ENCODE measurements at places on chromosomes 5 and 9.

DNA sequence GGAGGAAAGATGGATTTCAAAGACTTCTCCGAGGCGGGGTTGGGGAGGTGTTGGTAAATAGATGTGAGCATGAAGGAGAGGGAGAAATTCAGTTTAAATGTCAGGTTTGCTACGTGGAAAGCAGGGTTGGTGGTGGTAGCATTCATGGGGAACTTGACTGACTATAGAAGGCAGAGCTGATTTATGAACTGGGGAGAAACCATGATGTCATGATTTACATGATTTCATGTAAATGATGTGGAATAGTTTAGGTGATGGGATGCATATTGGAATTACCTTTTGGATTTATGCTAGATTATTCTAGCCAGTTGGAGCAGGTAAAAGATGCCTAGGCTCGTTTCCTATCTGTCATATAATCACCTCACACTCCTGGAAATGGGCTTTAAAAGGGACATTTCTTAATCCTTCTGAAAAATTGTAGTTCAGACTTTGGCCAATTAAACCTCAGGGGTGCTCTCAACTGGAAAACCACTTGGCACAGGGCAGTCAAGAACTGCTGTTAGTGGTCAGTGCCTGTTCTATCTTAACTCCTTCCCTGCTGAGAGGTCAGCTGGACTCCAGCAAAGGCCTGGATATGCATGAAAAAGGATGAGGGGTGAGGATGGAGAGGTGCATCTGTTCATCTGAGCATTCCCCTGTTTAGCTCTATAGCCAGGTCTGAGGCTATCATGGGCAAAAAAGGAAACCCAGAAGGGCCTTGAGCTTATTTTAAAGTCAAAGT is 50.1 kb upstream of the BASP1 start:
- no peak for DNase-seq

GRCh38 chr5:87151547-87151946 is 116.1 kb upstream of the RASA1 start:
- no peak for DNase-seq

GRCh38 chr5:11904265-11904906 is at the start of gene CTNND2:
Gene CTNND2, minus strand, starts transcription at chr5:11904446. Its CDS starts 593 bp downstream, at chr5:11903853.
- DNase-seq: no peak

- DNase-seq: peak; percentile 32
Measured at GRCh38 chr9:89309608-89310474, 1.2 kb upstream of the CKS2 start.

DNA sequence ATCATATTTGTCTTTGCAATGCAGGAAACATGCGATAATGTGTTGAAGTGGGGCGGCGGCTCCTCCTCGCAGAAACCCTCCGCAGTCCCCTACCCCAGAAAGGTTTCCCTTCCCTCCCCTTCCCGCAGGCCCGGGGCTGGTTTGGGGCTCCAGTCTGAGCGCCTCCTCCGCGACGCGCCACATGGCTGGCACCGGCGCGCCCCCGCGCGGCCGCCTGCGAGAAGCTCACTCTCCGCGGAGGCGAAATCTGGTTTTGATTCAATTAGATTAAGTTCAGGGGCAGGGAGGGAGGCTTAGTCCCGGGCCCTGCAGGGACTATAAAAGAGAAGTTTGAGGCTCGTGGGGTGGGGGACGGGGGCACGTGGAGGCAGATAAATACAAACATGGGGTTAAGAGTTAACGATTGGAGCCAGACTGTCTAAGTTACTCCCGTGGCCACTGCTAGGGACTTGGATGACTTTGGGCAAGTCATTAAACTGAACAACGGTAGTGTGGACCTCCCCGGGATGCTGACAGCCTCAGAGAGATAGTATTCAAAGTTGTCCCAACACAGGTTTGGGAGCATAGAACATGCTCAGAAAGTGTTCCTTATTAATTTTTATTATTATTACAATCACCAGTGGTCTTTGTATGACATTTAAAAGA is 69.4 kb downstream of the MSX2 start:
- DNase-seq: peak; percentile 17

DNA sequence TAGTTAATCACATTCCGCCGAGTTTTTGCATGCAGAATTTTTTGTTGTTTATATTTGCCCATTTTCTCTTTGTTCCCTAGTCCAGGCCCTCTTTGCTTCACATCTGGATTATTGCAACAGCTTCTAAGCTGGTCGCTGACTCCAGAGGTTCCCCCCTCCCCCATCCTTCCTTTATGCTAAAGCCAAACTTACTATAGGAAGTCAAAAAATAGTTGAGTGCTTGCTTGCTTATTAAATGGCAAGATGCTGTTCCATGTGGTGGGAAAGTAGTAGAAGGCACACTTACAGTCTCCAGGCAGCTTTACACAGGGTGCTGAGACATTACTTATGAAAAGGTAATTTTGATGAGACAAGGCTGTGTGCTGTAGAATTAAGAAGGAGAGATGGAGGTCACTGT is 1.3 kb downstream of the ZBTB34 start:
- DNase-seq: no peak

- DNase-seq: no peak
Measured at GRCh38 chr5:95891499-95891898, 69.0 kb upstream of the GLRX start.

- no peak for DNase-seq
Measured at GRCh38 chr9:136985853-136986252, 3.1 kb downstream of the LCNL1 start.

DNA sequence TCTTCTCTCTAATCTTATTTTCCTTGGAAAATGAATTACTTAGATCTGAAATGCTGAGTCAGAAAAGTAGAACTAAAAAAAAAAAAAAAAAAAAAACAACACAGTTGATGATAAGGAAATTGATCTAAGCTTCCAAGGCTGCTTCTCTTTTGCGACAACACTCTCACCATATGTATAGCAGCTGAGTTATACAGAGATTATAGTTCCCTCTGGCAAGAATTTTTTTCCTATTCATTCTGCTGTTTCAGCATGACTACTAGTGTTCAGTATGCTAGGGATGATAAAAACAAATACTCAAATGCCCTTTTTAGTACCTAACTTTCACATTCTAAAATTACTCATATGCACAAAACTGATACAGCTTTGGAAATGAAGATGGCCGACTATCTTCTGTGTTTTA is 267.3 kb downstream of the MLLT3 start:
- no peak for DNase-seq

DNA sequence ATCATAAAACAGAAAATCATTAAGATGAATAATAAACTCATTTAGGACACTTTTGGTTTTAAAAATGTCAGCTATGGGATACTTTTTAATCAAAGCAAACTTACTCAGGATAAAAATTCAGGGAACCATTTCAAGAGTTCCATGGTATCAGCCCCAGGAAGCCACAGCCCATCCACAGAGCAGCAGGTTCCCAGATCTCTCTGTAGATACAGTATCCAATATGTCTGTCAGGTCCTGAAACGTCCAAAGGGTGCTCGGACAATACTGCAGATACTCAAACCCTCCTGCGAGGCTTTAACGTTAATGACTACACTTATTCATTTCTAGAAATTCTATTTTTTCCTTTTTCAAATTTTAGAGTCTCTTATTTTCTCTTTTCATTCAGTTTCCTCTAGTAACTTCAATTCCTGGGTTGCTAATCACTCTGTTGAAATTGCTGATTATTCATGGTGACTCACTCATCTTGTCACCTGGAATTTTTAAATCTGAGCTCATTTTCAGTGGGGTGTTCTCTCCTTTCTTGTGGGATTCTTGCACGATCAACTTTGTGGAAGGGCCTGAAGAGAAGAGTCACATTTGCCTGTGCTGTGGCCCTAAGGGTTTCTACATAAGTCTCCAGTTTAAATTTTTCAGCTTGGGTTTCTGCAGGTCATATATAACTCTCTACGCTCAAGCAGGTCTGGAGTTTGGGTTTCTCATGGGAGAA is 435.8 kb downstream of the CTNND2 start:
- no peak for DNase-seq

DNA sequence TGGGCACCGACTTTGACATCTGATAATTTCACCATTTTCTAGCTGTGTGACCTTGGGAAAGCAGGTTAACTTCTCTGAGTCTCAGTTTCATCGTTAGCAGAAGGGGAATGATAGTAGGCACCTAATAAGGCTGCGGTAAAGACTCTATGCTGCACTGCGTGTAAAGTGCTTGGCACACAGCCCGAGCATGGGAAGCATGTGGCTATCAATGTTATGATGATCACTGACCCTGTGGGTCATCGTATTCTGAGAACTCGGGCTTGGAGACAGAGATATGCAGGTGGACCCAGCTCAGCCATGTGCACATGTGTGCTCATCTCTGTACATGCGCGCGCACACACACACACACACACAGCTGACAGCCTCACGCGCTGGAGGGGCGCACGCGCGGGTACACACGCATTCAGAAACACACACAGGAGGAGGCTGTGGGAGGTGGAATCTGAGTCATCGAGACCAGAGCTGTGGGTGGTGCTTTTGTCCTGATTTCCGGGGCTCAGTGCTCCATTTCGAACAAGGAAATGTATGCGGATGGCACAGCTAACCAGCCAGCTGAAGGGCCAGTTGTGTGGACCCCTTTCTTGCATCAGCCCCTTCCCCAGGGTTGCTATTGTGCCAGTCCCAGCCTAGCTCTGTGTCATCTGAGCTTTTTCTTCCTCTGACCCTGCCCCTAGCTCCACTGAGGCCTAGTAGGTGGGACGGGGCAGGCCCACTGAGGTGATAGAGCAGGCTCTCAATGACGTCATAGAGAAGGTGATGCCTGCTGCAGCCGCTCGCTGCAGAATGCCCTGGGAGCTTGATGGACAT is 11.1 kb upstream of the ARAP3 start:
- DNase-seq: peak; percentile 86

- DNase-seq: no peak
Measured at GRCh38 chr9:76592091-76592973, 133.3 kb downstream of the GCNT1 start.

DNA sequence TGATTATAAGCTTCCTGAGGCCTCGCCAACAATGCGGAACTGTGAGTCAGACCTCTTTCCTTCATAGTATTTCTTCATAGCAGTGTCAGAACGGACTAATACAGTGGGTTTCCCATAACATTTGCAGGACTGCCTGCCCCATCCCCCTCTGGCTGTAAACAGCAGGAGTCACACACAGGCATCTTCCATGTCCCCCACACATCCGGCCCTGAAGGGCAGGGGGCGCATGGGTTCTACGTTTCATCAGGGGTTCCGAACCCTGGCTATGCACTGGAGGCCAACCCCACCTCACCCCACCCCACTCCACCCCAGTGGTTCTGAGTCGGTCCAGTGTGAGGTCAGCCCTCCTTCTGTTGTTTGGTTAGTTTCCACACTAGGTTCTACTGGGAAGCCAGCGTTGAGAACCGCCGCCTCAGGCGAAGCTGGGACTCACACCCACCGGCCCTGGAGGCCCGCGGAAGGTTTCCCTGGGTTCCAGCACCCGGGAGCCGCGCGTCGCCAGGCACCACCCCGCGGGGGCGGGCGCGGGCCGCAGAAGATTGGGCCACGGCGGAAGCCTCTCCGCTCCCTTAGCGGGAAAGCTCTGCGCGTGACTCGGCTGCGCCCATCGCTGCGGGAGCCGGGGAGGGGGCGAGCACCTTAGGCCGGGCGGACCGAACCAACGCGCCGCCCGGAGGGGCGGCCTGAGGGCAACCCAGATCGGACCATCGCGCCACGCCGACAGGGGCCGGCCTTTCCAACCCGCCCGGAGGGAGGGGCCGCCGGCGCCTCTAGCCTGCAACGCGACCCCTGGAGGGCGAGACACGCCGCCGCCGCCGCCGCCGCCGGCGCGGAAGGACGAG is at the start of gene RUSC2:
TSS of gene RUSC2 (plus strand) at position 799 of the 842 bp plus-strand sequence. CDS start 56,411 bp downstream, outside the sequence.
- DNase-seq: peak; percentile 28

DNA sequence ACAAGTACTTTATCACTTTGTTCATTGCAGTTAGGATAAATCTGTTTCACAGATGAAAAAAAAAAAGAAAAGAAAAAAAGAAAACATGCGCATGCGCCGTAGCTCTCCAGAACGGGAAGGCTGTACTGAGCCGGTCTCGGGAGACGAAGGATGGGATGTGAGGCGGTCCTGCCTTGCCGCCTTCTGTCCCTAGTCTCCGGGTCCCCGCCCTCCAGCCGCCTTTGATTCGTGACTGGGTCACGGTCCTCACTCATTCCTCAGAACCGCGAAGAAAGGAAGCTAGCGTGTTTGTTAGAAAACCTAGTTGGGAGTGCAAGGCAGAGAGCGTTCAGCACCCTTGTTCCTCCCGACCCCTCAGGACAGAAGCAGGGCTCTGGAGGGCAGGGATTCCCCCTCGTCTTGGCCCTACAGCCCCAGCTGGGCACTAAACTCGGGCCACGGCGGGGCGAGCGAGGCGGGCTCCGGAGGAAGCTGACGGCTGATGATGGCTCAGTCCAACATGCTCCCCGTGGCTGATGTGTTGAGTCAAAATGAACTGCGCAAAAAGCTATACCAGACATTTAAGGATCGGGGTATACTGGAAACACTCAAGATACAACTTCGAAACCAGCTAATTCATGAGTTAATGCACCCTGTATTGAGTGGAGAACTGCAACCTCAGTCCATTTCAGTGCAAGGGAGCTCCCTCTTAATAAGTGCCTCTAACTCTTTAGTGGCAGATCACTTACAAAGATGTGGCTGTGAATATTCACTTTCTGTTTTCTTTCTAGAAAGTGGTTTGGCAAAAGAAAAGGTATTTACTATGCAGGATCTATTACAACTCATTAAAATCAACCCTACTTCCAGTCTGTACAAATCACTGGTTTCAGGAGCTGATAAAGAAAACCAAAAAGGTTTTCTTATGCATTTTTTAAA is 40.0 kb downstream of the CPLANE1 start:
- peak; percentile 13 for DNase-seq

- DNase-seq: no peak
Measured at GRCh38 chr5:72658761-72659540, 151.7 kb upstream of the ZNF366 start.

DNA sequence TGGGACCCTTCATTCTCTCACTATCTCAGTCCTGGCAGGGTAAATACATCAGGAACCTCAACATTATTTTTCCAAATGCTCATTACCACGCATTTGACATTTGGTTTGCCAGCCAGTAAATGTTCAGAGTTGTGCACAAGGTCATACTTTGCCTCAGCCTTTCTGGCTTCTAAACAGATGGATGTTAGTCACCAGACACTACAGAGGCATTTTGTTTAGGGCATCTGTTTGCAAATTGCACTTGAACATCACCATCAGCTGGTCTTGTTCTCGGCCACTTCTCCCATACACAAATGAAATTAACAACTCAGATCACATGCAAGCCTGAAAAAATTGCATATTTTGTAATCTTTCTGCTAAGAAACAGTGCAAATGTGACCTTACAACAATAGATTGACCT is 75.0 kb upstream of the SLC1A1 start:
- no peak for DNase-seq

DNA sequence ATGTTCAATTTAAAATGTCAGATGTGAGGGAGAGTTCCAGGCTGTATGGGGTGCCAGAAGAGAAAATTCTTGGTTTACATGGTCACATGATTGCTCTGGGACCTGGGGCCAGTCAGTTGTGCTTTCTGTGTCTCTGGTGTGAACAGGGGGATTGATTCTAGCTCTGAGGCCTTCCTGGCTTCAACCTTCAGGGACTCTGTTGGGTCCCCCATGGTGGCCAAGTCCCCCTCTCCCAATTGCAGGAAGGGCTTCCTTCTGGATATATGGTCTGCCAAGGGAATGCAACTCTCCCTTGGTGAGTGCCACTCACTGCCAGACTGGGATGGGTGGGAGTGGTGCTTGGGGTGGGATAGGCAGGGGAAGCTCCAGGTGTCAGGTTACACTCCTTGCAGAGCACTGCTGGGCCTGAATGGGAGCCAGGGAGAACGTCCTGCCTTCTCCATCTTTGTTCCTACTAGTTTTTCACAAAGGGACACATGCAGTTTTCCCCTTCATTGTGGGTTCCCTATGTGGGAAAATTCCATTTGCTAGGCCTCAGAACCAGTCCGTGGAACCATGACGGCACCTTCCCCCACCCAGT is 153.2 kb downstream of the MELK start:
- DNase-seq: no peak

- no peak for DNase-seq
Measured at GRCh38 chr5:177469750-177470525, 3.5 kb downstream of the DBN1 start.
